ENCODE measurements at places on chromosomes 5 and 9.
A peak's percentile ranks its signal among the peaks of the same experiment; 100 is the strongest.

- no peak for DNase-seq
Measured at GRCh38 chr5:119079318-119079921, 8.5 kb downstream of the DMXL1 start.

DNA sequence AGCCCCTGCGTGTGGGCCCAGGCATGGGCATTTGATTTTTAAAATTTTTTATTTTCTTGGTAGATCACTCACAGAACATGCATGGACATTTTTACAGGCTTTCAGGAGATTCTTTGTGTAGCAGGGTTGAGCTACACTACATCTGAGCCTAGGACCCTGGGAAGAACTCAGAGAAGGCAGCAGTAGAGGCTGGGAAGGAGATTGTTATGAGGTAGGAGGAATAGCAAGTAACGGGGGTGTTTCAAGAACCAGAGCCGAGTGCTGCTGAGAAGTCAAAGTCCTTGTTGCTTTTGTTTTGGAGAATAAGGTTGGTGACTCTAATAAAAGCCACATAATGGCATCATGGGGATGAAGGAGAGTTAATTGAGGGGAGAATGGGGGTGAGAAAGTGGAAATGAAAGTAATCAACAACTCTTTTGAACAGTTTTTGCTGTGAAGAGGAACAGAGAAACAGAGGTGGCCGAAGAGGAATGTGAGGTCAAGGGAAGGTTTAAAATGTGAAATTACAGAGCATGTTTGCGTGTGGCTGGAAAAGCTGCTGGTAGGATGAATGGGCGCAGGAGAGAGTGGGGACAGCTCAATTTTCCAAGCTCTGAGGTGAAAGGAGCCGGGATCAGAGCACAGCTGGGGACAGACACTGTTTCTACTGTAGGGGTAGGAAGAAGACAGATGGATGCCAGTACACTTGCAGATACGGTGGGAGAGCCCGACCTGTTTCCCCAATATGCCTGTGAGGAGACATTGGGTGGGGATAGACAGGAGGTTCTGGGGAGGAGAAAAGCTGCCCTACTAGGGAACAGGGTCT lies 4.7 kb upstream of the PDLIM7 start:
- no peak for DNase-seq

- DNase-seq: no peak
Measured at GRCh38 chr5:54573812-54574489, 56.4 kb downstream of the SNX18 start.

GRCh38 chr5:10018201-10019069 lies 231.3 kb downstream of the ATPSCKMT start:
- DNase-seq: peak; percentile 83

- no peak for DNase-seq
Measured at GRCh38 chr5:124162767-124163532, 583.5 kb downstream of the ZNF608 start.

GRCh38 chr5:126509339-126509738 lies 85.7 kb downstream of the ALDH7A1 start:
- DNase-seq: no peak

Measured in retinal pigment epithelial cell (primary cell).